HL-60 (cell line): ENCODE measurements at places on chromosomes 12 and 14.
A peak's percentile ranks its signal among the peaks of the same experiment; 100 is the strongest.

- no peak for DNase-seq
These were observed 26.1 kb downstream of the KRT8 start for GRCh38 chr12:52878507-52879393.

GRCh38 chr14:55756078-55756477 lies 176.1 kb downstream of the KTN1 start:
- no peak for DNase-seq

- no peak for DNase-seq
These were observed 1.0 kb downstream of the ITGA7 start for GRCh38 chr12:55706568-55707218.

DNA sequence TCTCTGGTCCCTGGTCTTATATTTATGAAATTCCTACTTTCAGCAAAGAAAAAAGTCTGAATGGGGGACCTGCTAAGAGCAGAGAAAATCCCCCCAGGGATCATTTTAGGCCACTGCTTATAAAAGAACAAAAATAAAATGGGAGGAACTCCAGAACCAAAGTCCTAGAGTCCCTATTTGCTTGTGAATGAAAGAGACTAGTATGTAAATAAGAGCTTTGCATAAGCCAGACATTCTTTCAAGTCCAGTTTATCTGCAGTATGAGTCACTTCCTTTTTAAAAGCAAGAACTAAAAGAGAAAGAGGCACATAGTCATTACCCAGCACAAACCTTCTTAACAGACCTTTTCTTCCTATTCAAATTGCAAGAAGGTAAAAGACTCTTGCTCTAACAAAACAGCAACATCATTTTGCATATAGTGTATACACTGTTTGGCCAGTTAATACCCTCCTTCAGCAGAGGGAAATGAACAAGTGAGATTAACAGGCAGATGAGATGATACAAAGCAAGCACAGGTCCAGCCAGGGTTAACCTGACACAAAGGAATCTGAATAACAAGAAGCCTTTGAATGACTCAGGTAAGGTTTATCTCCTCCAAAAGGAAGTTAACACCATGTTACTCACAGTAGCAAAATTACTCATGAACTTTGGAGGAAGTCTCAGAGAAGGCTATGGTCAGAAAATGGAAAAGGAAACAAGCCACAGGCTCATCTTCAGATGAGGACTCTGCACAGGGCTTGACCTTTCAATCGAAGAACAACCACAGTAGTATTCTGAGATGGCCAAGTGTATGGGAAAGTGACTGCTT lies 87.3 kb downstream of the PHLDA1 start:
- DNase-seq = peak; percentile 7

- DNase-seq = no peak
These were observed 678 bp downstream of the ZBTB25 start for GRCh38 chr14:64502887-64503433.

GRCh38 chr14:35509846-35510245 lies 24.1 kb upstream of the INSM2 start:
- DNase-seq = no peak

- no peak for DNase-seq
These were observed 7.9 kb upstream of the PRH1 start for GRCh38 chr12:10891937-10892336.

DNA sequence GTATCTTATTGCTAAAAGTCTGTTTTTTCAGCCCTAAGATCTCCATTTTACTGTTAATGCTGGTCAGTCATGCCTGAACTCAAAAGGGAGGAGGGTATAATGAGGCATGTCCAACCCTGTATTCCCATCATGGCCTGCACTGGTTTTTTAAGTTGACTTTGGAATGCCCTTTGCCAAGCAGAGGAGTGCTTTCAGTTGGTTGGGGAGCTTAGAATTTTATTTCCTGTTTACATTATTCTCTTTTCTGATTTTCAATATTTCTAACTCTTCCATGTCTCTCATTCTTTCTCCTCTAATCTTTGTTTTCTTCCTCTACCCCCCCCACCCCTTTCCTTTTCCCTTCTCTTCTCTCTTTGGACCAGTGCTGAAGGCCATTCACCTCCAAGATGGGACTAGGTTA lies 4.9 kb upstream of the DHRS2 start:
- DNase-seq = no peak

GRCh38 chr14:28785096-28785952 lies 18.7 kb downstream of the FOXG1 start:
- DNase-seq = no peak

- DNase-seq = peak; percentile 67
These were observed 1.1 kb downstream of the MLXIP start for GRCh38 chr12:122079532-122080081.

DNA sequence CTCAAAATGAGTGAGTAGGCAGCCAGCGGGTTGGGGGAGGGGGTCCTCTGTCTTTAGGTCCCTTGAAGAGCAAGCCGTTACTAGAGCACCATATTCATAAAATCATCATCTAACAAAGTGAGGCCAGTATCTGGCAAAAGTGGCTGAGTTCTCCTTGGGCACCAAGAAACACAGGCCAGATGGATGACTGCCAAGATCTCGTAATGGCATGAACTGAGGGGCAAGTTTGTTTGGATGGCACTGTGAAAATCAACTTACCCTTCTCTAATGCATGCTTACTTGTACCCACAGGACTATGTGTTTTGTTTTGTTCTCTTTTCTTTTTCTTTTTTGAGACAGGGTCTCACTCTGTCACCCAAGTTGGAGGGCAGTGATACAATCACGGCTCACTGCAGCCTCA lies 41.6 kb downstream of the GNPTAB start:
- no peak for DNase-seq

DNA sequence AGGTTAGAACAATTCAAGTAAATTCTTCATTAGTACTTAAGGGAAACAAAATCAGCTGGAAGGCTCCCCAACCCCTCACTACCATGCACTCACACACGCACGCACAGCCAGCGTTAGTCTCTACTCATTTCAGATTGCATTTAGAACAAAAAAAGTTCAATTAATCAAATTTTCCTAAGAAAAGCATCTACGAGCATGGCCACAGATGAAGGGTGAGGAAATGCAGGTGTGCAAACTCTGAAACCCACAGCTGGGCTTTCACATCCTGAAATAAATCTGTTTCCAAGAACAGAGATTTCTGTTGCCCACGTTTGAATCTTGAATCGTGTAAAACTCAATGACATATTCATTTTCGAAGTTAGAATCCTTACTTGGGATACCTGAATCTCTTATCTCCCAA lies 62.6 kb downstream of the SEL1L start:
- no peak for DNase-seq

DNA sequence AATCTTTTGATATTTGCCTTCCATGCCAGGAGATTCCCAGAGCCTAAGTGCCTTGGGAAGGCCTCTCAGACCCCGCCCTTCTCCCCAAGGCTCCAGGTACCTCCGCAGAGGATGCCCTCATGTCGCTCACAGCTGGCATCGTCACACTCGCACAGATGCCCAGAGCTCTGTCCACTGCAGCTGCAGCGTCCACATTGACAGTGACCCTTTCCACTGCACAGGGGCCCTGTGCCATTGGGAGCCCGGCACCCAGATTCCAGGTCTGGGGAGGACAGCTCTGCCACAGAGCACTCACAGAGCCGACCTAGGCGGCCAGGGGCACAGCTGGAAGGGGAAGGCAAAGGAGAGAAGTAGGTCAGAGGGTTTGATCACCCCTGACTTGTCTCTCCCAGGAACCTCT lies 12.3 kb upstream of the CSAD start:
- no peak for DNase-seq

- DNase-seq = no peak
These were observed 20.7 kb downstream of the GTF2A1 start for GRCh38 chr14:81200054-81200453.

- no peak for DNase-seq
These were observed 47.8 kb upstream of the MYF6 start for GRCh38 chr12:80659512-80660063.

- DNase-seq = no peak
These were observed 26.0 kb downstream of the TMBIM6 start for GRCh38 chr12:49767333-49767732.

- no peak for DNase-seq
These were observed 1.9 kb downstream of the GNG2 start for GRCh38 chr14:51862176-51862796.

GRCh38 chr12:2179953-2180736 lies 127.4 kb downstream of the CACNA1C start:
- no peak for DNase-seq

DNA sequence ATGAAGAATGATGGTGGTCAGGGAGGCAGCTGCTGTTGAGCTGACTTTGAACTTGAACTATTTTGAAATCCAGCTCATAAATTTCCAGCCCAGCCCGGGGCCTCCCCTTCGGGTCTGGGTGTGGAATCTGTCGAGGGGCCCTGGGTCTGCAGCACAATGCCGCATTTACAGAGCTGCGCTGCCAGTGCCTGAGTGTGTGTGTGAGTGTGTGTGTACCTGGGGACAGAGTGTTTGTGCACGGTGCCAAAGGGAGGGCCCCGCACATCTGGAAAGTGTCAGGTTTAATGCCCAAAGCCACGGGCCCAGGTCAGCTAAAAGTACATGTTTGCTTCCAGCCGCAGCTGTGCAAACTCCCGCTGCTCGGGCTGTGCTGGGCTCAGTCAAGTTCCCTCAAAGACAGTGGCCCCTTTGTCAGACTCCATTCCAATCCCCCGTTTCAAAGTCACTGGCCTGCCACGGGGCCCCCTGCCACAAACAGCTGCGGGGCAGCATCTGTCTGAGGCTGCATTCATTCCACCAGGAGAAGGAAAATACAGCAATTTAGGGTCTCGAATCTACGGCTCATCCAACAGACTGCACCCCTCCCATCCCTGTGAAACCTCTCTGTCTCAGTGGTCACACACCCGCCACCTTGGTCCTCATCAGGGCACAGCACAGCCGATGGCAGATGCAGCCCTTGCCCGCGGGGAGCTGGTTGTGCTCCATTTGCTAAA lies 16.3 kb upstream of the RFLNA start:
- no peak for DNase-seq

DNA sequence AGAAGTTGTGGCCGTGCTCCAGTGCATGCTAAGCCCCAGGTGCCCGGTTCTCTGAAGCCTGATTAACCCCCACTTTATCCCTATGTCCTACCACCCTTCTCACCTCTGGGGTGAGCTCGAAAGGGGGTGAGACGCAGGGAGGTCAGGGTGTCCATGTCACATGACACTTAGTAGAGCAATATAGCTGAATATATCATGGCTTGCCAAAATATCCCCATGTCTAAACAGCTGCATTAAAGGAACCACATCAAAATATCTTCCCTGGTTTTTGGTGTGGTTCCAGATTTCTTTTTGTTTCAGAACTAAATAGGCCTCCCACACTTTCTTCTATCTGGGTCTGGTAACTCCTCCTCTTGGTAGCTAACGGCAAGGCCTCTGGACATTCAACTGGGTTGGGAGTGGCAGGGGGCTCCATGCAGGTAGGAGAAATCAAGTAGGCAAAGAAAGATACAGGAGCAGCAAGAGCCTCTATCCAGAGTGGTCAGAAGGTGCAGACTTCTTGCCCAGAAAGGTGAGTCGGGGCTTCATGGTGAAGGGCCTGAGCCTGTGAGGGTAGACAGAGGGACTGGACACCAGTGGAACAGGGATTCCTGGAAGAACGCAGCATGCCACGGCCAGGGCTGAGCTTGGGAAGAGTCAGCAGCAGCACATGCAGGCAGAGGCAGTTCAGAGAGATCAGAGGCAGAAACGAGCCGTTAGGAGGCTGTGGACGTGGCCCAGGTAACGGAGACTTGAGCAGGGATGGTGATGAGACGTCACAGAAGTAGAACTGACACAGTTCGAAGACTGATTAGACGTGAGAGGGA lies 202.8 kb upstream of the DIO3 start:
- DNase-seq = no peak

- DNase-seq = no peak
These were observed 2.6 kb upstream of the KRT79 start for GRCh38 chr12:52836491-52837412.

DNA sequence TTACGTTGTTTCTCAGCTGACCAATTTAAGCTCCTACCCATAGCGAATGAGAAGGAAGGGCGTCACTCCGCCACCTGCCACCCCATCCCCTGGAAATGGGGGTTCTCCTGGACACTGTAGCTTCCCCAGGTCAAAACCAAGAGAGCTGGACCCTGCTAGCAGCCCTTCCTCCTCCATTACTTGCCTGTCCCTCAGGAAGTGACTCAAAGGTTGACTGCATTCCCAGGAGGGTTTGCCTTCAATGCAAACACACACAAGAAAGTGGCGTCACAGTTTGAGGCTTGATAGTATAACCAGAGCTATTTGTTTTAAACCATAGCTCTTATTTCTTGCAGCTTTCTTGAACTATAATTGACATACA lies 79.1 kb downstream of the KCNK13 start:
- no peak for DNase-seq

GRCh38 chr14:35754671-35755070 lies 54.4 kb downstream of the RALGAPA1 start:
- DNase-seq = no peak

DNA sequence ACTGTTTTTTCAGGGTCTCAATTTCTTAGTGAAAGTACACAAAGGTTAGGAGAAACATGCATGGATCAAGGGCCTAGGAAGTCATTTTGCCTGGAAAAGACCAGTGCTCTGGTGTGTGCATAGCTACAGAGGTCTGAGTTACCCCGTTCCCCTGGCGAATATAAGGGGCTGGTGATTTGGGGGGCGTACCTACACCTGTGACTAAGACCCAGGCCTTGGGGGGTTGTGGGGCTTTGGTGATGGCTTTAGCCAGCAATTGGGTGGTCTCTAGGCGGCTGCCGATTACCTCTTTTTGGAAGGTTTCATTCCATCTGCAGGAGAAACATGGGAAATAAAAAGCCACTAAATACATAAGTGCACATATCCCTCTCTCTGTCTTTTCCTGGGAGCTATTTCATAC lies 1.1 kb downstream of the SDR39U1 start:
- no peak for DNase-seq

DNA sequence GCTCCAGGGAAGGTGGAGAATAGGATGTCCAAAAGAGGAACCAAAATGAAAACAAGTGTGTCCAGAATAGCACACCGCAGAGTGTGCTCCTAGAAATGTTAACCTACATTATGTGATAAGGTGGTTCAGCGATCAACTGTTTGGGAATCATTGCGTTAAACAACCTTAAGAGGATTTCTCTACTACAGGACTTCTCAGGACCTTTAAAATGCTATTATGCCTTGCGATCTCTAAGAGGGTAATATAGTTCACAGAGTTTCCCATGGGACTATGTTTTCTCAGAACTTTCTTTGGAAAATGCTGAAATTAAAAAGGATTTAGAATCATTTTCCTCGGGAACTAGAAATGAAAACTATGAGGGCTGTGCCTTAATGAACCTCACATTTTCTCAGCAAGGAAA lies 1.8 kb downstream of the GLT8D2 start:
- no peak for DNase-seq

DNA sequence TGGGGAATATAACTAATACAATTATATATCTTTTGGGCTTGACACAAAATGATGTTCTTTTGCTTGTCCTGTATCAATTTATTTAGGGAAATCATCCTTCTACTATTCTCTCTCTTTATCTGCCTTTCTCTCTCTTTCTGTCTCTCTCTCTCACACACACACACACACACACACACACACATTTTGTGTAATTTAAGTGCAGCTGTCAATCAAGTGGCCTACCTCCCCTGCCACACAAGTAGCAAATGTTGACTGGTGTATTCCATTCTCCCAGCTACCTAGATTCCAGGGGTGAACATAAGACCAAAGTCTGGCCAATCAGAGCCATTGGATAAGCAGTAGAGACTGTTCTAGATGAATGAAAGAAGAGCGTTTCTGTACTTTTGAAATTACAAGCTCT lies 127.6 kb downstream of the C12orf42 start:
- DNase-seq = no peak

- no peak for DNase-seq
These were observed 391.6 kb downstream of the TMEM121 start for GRCh38 chr14:105917933-105918436.

- DNase-seq = no peak
These were observed 381.6 kb downstream of the VRK1 start for GRCh38 chr14:97178781-97179180.

- no peak for DNase-seq
These were observed 7.4 kb upstream of the GLRX5 start for GRCh38 chr14:95527387-95528002.
